ENCODE measurements at places on chromosomes 2 and 18.

DNA sequence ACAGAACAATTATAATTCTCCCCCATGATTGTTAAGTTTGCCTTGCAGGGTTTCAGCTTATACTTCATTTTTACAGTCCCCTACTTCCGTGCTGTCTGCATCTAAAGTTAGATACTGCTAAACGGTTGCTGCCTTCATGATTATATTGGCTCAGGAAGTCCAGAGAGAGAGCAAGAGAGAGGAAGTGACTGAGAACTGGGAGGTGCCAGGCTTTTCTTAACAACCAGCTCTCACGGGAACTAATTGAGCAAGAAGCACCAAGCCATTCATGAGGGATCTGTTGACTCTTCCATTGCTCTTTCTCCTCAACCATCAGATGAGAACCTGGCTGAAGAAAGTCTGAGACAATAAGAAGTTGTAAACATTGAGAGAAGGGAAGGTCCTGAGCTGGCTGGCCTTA, 125.5 kb upstream of the SIX2 start:
- no peak for DNase-seq

- peak; percentile 12 for DNase-seq
Measured at GRCh38 chr2:168316073-168316440, 68.7 kb upstream of the STK39 start.

GRCh38 chr2:197292619-197293018, 18.0 kb downstream of the ANKRD44 start:
- no peak for DNase-seq

- DNase-seq = no peak
Measured at GRCh38 chr2:230661072-230661957, 51.3 kb upstream of the CAB39 start.

DNA sequence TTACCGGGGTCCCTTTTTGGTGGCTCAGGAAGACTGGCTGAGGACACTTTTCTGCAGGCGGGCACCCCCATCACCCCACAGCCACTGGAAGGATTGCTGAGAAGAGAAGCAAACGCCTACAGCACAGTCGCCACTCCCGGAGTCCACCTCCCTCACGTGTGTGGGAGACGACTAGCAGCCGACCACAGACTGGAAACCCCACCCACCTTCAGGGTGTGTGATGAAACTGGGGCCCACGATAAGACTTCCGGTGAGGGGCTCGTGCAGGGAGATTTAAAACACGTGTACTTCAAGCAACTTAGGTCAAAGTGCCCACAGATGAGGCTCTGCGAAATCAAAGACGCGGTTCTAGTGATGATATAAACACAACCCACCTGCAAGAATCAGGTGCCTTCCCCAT, 26.3 kb downstream of the MBP start:
- DNase-seq = no peak

DNA sequence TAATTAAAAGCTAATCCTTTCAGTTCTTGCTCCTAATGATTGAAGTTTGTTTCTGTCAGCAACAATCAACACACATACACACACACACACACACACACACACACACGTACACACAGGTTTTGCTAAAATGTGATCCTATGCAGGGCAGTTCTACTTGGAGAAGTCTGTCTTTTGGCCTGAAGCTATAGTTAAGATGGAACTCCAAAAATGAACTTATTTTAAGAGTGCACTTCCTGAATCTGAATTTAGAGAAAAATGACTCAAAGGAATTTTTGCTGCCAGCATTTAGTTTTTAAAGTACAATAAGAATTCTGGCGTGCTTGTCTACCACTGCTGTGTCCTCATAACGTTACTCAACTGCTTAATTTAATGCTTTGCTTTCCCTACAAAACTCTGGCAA, 6.6 kb downstream of the GALNT5 start:
- no peak for DNase-seq

DNA sequence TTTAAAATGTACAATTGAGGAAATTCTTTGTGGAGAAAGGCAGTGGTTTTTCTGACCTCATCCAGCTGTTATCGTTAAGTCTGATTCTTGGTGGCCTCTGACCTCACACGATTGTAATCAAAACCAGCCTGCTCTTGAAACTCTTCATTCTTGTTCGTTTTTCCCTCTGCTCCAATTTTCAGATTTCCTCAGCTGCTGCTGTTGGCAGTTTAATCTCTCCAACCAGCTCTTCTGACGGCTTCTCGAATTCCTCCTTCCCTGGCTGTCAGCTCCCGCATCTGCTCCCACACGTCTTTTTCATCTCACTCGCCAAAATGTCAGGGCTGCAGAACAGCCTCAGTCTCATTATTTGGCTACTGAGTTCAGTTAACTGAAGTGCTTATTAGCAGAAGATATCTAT, 136.1 kb downstream of the DCDC2C start:
- no peak for DNase-seq

- no peak for DNase-seq
Measured at GRCh38 chr18:27794181-27794926, 382.6 kb downstream of the CDH2 start.

- DNase-seq = no peak
Measured at GRCh38 chr18:73059280-73059679, 191.5 kb upstream of the NETO1 start.

GRCh38 chr2:37189452-37190153, 1.1 kb upstream of the SULT6B1 start:
- peak; percentile 60 for DNase-seq

DNA sequence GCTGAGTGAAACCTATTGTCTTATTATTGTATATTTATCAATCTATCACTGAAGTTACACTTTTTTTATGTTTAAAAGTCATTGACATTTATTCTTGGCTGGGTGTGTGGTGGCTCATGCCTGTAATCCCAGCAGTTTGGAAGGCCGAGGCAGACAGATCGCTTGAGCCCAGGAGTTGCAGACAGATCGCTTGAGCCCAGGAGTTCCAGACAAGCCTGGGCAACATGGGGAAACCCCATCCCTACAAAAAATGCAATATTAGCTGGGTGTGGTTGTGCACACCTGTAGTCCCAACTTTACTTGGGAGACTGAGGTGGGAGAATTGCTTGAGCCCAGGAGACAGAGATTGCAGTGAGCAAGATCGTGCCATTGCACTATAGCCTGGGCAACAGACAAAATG, 97.8 kb downstream of the EPC2 start:
- DNase-seq = no peak

DNA sequence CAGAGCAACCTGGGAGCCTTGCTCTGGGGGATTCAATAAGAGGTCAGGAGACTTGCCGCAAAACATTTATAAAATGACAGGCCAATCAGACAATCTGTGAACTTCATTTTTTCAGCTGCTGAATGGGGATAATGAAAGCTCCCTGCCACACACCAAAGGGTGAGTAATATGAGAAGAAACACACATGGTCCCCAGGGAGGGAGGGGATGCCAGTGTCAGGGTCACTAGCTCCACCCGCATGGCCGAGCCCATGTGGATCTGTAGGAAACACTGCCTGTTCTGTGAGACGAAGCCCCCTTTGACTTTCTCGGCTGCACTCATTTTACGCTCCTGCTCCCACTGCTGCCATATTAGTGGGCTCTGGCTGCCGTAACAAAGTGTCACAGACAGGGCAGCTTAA, 521.0 kb upstream of the RAB6C start:
- DNase-seq = no peak

DNA sequence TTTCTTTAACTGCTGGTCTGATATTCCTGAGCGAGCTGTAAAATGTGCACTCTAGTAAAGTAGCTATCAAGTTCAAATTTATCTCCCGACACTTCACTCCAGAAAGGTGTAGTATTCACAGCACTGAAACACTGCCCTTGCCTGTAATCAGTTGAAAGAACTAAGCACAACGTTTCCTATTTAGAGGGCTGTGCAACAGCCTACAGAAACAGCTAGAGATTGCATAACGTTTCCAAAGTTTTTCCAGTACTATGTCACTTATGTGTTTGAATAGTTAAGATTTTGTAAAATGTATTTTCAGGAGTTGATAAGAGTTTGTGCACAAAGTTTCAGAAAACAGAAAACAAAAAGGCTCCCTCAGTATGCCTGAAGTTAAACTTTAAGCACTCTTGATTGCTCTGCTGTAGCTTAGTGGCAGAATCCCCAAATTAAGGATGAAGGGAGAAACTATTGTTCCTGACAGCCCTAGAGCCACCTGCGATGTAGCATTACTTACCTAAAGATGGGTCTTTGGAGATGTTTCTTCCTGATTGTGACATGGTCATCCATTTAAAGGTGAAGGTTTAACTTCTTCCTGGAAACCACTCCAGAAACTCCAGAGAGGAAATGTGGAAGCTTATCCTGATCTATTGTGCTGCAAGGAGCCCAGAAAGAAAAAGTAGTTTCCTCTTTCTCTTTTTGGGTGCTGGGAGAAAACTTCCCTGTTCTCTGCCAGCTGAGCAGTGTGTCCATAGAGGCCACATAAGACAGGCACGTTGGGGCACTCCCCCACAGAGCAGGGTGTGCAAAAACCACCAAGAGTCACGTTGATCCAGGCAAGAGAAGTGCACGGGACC, 536 bp downstream of the PDE1A start:
- no peak for DNase-seq

GRCh38 chr2:623130-623922, 53.9 kb downstream of the TMEM18 start:
- DNase-seq = no peak

DNA sequence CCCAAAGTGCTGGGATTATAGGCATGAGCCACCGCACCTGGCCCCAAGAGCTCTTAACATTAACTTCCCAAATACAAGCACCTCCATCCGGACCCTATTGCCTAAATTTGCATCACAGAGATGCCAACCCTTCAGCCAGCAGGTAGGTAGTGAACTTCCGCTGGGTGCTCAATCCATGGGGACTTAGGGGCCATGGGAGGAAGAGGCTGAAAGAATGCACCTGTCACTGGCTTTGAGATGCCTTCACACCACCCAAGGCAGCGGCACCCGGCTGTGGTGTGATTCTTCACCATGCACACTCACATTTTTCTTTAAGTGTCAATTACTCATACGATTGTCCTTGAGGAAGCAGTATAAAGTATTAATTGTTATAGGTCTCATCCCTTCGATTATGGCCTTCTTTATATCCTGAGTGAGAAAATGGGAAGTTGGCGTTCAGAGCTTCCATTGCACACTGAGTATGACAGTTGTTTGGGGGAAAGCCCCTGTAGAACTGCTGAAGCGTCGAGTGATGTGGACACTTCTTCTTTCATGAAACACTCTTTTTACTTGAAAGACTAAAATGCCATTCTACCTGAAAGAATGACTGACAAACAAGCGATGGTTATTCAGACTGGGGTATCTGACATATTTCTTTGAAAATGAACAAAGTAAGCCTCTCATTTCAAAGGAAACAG, 51.8 kb upstream of the BIN1 start:
- DNase-seq = no peak

- no peak for DNase-seq
Measured at GRCh38 chr2:102074152-102074783, 68.3 kb upstream of the IL1R1 start.

- no peak for DNase-seq
Measured at GRCh38 chr2:127226132-127226519, 6.0 kb upstream of the CYP27C1 start.

DNA sequence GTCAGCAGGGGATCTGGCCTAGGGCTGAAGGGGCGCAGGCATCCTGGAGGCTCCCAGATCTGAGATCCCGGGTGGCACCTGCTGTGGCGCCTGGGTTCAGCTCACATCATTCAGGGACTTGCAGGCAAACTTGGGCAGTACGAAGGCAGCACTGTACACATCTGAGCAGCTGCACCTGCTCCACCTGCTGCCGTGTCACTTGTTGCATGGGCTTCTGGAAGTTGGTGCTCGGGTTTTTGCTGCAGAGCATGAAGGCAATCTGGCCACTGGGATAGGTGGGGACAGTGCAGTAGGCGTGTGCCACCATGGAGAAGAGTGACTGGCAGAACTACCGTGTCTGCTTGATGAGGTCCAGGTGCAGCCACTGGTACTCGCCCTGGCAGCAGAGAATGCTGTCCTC, 48.6 kb downstream of the UGGT1 start:
- no peak for DNase-seq

GRCh38 chr2:48693066-48693465, 62.5 kb downstream of the LHCGR start:
- DNase-seq = no peak

DNA sequence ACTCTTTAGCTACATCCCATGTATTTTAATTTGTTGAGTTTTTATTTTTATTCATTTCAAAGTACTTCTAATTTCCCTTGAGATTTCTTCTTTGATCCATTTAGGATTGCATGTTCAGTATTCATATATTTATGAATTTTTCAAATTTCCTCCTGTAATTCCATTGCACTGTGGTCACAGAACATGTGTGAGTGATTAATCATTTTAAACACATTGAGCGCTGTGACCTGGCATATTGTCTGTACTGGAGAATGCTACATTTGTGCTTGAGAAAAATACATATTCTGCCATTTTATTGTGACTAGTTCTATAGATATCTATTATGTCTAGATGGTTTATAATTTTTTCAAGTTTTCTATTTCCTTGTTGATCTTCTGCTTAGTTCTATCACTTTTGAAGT, 353.7 kb downstream of the RAD51AP2 start:
- no peak for DNase-seq

DNA sequence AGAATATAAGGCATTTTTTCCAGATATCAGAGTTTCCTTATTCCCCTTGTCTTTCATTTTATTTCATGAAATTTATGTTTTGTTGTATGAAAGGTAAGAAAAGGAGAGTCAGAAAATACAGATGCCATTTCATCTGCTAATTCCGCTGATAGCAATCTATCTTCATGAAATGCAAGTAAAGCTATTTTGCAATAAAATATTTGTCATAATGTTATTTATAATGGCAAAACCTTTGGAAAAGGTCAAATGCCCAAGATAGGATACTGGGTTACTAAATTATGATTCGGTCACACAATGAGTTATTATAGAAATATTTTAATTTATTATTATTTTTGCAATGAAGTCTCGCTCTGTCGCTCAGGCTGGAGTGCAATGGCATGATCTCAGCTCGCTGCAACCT, 124.2 kb downstream of the SPP2 start:
- no peak for DNase-seq

DNA sequence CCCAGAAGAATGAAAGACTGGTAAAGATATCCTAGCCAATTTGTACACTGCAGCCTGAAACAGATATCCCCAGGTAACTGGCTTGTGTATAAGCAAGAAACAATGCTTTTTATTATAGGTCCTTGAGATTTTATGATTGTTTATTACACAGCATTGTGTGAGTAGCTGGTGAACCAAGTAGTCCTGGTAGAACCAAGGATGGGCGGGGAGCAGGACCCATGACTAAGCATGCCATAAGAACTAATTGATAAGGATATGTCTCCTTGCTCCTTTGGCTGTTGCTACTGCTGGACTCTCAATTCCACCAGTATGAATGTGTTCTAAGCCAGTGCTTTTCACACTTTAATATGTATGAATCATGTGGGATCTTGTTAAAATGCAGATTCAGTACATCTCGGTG, 12.3 kb upstream of the ALMS1 start:
- DNase-seq = no peak

- peak; percentile 9 for DNase-seq
Measured at GRCh38 chr2:263774-264492, at the start of gene SH3YL1. SH3YL1 (minus strand) TSS chr2:264032; CDS start chr2:263984, 48 bp downstream.

DNA sequence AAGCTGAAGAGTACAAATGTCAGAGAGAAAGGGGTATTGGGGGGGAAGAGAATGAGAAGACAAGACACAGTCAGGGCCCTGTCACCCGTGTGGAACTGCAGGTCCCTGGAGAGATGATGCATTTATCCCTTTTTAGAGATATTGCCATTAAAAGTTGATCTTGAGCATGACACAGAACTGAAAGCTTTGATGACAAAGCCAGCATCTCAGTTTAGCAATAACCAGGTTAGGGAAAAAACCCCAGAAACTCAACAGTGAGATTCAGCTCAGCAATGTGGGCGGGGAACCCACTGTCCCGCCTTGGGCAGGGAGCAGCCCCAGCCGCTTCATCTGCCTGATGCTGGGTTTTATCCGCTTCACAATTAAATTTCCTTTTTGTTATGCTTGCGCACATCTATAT, 181.1 kb downstream of the NEDD4L start:
- DNase-seq = no peak
